Breast epithelium (tissue), 4 donors: ENCODE measurements at places on chromosomes 2 and 18. TPM values are rescaled to one million over a fixed set of nuclear protein-coding genes. Genes with fewer than 3 reads are reported as not detected.

DNA sequence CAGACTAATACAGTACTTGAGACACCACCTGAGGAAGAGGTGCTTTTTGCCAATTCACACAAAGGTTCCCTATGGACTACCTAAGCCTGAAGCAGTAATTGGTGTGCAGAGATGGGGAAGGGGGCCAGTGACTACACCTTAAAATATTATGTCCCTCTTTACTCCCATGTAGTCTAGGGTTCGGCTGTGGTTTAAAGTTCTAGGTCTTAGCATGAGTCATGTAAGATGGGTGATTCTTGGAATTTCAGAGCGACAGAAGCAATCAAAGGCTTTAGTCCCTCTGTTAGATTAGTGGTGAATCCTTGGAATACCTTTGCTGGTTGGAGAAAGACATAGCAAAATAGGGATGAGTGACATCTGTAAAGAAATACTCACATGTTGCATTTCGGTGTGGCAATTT is 14.3 kb upstream of the CCDC85A start:
- no peak for DNase-seq

DNA sequence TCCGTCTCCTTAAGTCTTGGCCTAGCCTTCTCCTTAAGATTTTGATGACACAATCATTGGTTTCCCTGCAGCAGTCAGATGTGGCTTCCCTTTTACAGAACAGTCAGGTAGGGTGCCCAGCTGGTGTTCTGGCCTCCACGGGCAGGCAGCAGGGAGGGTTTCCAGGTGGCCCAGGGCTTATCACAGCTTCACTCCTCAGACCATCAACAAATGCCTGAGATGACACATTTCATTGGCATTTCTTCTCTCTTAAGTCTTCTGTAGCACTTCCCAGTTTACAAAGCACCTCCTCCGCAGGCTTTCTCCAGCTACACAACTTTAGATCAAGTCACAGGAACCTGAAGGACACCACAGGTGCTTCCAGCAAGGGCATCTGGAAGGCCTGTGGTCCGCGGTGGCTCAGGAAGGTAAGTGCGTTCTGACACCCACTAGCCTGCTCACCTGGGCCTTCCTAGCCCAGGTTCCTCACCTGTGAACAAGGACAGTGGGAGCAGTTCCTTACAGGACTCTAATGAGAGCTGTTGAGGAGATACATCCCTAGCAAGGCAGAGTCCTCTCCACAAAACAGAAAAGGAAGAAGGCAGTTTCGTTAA is 37.6 kb downstream of the PTPN18 start:
- no peak for DNase-seq

DNA sequence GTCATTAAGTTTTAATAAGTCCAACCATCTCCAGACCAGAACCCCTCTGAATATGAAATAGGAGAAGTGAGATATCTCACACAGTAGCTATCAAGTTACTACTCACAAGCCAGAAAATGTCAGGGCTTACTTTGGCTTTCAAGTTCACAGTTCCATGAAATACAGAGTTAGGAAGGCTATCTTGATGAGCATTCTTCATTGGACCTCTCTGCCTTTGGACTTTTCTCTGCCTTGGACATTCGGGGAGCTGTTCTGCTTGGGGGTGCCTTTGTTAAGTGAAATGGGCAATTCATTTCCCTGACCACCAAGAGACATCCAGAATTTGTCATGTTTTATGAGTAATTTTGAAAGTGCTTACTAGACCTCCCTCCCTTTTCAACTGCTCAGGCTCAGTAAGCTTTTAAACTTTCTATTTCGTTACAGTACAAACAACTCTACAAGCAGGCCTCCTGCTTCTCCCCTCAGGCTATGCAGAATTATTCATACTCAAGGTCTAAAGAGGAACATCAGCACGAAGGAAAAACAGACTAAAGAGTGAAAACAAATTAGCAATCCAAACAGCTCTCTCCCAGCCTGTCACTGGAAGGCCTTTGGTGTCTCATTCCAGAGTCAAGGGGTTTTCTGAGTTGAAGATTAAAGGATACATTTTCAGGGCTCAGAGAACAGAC is 95.3 kb downstream of the MREG start:
- no peak for DNase-seq

- DNase-seq: no peak
These were observed 29.0 kb downstream of the PSMD14 start for GRCh38 chr2:161337247-161337646.

ANTXR1 gene
- 68.8 TPM for total RNA-seq

IL1RL1 gene
- total RNA-seq: 12.1 TPM
